ENCODE measurements at places on chromosomes 16 and 17. TPM values are rescaled to one million over a fixed set of nuclear protein-coding genes. Genes with fewer than 3 reads are reported as not detected.

The KRT39 gene
- not detected for total RNA-seq

The CES5A gene
- not detected for total RNA-seq

The GPR142 gene
- not detected for total RNA-seq

DNA sequence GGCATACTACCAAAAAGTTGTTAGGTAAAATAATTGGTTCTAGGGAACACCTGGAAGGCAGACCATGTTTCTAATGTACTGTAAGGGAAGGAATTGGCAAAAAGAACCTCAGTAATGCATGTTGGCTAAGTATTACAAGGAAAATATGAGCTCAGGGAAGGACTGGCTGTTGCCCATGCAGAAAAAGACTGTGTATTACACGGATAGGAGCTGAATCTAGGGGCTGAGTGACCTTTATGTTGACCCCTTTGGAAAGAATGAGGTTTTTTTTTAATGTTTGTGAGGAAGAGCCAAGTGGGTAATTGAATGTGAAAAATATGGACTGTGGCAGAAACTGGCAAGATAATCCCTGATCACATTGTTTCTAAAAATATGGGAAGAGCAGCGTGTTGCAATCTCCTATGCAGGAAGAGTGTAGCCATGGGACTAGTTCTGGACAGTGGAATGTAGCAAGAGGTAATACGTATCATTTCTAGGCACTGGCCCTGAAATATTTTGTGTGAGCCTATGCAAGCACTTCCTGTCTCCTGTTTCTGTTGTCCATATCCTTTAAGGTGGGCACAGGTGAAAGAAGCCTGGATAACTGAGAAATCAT, 95.1 kb upstream of the CNTNAP4 start:
- H3K27ac ChIP-seq, result no peak overlapping the region
- no peaks in the 10 kb centered on the region for H3K4me1 ChIP-seq
- no peak overlapping the region for H3K4me3 ChIP-seq
- H3K36me3 ChIP-seq, result no peaks in the 10 kb centered on the region

- no peaks in the 10 kb centered on the region for H3K27me3 ChIP-seq
- no peak overlapping the region for H3K4me3 ChIP-seq
- no peak for DNase-seq
- H3K27ac ChIP-seq, result no peak overlapping the region
Measured at GRCh38 chr16:35750157-35750689, 2290.8 kb downstream of the TP53TG3F start.

DNA sequence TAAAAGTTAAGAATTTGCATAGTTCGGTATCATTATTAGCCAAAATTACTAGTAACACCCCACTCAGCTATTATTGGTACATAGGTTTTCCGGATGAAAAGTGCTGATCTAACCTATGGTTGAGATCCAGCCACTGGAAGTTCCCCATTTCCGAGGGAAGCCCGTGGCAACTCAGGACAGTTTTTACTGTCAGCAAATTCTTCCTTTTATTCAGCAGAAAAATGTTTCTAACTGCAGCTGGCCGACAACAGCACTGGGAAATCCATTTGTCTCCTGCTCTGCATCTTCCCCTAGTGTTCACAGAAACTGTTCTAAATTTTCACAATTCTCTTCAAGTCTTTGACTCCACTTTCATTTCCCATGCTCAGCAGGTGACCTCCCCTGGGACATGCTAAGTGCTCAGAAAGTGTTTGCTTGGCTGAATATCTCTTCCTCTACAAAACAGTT, 15.5 kb upstream of the MMD start:
- no peaks in the 10 kb centered on the region for H3K27me3 ChIP-seq
- no peaks in the 10 kb centered on the region for H3K36me3 ChIP-seq
- no peak overlapping the region for H3K27ac ChIP-seq
- no peaks in the 10 kb centered on the region for H3K4me1 ChIP-seq

GRCh38 chr16:27618165-27618564, 68.2 kb downstream of the KATNIP start:
- DNase-seq, result no peak
- no peaks in the 10 kb centered on the region for H3K4me1 ChIP-seq
- no peaks in the 10 kb centered on the region for H3K36me3 ChIP-seq
- no peak overlapping the region for H3K4me3 ChIP-seq
- H3K27ac ChIP-seq, result no peak overlapping the region

- no peak for DNase-seq
- H3K36me3 ChIP-seq, result no peaks in the 10 kb centered on the region
- H3K27me3 ChIP-seq, result no peaks in the 10 kb centered on the region
Measured at GRCh38 chr17:39632153-39632941, 4.6 kb upstream of the STARD3 start.

Measured in psoas muscle (tissue), 8 donors.